ENCODE measurements at places on chromosomes 6 and 20. TPM values are rescaled to one million over a fixed set of nuclear protein-coding genes. Genes with fewer than 3 reads are reported as not detected.

TTPAL gene
- 15.5 TPM for total RNA-seq

LEMD2 gene
- 51.0 TPM for total RNA-seq

EDN1 gene
- 0.13 TPM for total RNA-seq

GABRR2 gene
- total RNA-seq, result 0.71 TPM

SLC29A1 gene
- total RNA-seq, result 80.8 TPM

WFDC12 gene
- not detected for total RNA-seq
